Fibroblast of skin of left quadriceps (primary cell): ENCODE measurements at places on chromosomes 16 and 17.

GRCh38 chr16:50351116-50351515 lies 17.7 kb downstream of the BRD7 start:
- DNase-seq, result no peak

GRCh38 chr16:74831467-74831866 lies 56.8 kb upstream of the FA2H start:
- no peak for DNase-seq

DNA sequence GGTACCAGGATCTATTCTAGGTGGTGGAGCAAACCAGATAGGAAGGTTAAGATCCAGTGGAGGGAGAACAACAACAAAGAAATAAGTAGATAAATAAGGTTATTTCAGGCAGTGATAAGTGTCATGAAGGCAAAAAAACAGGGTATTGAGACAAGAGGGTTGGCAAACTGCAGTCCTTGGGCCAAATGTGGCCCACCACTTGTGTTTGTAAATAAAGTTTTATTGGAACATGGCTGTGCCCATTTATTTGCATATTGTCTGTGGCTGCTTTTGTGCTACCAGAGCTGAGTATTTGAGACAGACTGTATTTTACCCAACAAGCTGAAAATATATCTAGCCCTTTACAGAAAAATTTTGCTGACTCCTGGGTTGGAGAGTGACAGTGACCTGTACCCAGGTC lies 361.3 kb downstream of the XYLT1 start:
- DNase-seq, result no peak

GRCh38 chr17:19002805-19003542 lies 1.6 kb downstream of the FAM83G start:
- no peak for DNase-seq
